NCI-H2171 treated with DMSO at 0.1 percent for 48 hours (cell line): ENCODE measurements at places on chromosomes 7 and 10.

- DNase-seq, result no peak
Observed at GRCh38 chr7:131190581-131190980, 137.1 kb upstream of the MKLN1 start.

GRCh38 chr7:20447021-20447650 lies 116.4 kb downstream of the ITGB8 start:
- DNase-seq, result no peak

DNA sequence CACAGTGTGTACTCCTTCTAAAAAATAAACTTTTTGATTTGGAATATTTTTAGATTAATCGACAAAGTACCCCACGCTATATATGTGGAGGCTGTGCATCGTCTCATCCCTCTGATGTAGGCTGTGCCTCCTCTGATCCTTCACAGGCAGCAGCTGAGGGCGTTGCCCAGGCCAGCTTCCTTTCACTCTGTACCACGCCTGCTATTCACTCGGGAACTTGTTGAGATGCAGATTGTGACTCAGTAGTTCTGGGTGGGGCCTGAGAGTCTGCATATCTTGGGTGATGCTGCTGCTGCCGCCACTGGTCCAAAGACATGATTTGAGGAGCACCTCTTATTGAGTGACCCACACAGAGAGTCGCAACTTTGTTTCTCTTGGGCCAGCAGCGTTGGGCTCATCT lies 7.9 kb upstream of the C10orf120 start:
- DNase-seq, result no peak

GRCh38 chr10:112026438-112026837 lies 157.1 kb downstream of the GPAM start:
- no peak for DNase-seq

DNA sequence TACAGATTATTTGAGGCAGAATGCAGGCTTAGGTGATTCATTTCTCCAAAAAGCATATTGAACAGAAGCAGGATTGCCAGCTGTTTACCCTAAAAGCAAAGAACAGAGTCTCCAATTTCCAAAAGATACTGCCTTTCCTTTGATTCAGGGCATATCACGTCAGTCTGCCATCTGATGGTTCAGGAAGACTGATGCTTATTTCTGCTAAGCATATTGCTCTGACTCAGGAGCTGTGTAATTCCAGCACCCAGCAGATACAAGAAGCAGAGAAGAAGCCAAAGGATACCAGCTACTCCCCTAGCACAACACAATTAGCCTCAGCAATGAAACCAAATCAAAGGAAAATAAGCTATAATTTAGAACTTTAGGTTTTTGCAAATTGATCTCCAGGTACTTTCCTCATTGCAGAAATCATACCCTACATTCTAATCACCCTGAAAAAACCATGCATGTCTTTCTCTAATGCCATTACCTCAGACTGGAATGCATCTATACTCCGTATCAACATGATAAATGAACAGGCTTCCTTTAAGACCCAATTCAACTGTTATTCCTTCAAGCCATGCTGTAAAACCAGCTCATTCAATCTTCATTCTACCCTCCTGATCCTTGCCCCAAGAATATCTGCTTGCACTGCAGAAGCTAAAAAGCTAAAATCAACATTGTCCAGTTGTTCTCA lies 55.1 kb downstream of the ABI1 start:
- peak; percentile 27 for DNase-seq

GRCh38 chr10:95423164-95424005 lies 132.6 kb upstream of the PDLIM1 start:
- DNase-seq, result no peak

- no peak for DNase-seq
Observed at GRCh38 chr7:113825832-113826231, 93.0 kb downstream of the PPP1R3A start.

GRCh38 chr10:97858001-97858439 lies 8.4 kb downstream of the GOLGA7B start:
- DNase-seq, result no peak

DNA sequence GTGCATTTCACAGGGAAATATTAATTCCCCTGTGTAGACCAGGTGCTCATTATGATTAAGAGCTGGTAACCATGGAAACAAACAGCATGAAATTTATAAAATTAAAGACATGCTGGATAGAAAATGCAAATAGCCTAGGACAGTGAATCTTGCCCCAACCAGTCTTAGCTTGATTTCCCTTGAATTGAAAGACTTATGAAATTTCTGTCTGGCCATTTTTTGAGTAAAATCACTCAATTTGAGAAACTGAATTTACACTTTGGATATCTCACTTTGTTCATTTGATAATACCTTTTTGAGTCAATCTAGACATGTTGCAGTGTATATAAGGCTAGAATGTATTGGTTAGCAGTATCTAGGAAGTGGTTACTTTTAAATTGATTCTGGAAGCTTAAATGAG lies 4.4 kb upstream of the SMIM30 start:
- no peak for DNase-seq

DNA sequence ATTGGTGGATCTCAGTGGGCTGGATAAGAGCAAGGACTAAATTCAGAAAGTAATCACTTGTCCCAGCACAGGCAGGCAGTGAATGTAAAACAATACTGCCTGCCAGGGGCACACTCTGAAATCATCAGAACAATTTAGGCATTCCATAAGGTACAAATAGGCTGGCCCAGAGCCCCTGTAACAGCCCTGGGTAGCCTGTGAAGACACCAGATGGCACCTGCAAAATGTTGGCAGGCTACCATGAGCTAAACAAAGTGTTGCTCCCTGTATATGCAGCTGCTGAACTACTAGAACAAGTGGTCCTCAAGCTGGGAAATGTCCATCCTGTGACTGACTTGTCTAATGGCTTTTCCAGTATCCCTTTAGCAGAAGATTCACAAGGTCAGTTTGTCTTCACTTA lies 3.0 kb upstream of the PRSS37 start:
- peak; percentile 86 for DNase-seq

- DNase-seq, result no peak
Observed at GRCh38 chr7:6379886-6380285, 67.9 kb downstream of the DAGLB start.

- DNase-seq, result no peak
Observed at GRCh38 chr7:24800667-24801066, 43.4 kb upstream of the GSDME start.

- no peak for DNase-seq
Observed at GRCh38 chr7:41298409-41298808, 404.5 kb downstream of the INHBA start.

DNA sequence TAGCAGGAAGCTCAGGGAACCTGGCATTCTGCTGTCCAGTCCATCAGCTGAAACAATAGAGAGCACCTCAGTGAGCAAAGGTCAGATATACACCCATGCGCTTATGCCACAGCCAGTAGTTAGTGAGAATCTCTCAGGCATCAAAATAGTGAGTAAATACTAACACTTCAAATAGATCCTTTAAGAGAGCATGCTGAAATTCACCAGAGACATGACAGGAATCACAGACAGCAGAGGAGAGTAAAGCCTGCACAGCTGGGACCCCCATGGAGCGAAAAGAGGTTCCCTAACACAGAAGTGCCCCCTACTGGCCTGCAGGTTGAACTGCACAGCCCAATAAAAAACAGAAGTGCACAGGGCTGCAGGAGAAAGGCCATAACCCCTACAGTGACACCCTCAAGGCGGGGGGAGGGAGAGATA lies 57.6 kb upstream of the ANTXRL start:
- DNase-seq, result peak; percentile 14

- DNase-seq, result peak; percentile 98
Observed at GRCh38 chr10:74640134-74640921, 186.1 kb upstream of the KAT6B start.

DNA sequence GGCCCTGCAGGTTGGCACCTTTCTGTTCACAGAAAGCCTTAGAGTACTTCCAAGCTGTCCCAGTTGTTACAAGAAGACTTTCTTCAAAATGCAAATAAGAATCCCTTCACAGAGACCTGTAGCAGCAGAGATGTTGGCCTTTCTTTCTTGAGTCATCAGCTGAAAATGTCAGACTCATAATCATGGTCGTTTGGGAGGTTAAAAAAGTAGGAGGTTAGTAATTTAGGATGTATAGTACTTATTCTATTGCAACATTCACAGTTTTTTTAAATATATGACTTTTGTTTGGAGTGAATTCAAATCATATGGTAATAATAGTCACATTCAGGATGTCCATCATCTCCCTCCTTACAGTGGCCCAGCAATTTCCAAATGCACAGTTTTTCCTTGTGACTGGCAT lies 223.9 kb upstream of the GLI3 start:
- no peak for DNase-seq

- DNase-seq, result no peak
Observed at GRCh38 chr7:136247211-136247610, 270.1 kb upstream of the MTPN start.

- DNase-seq, result no peak
Observed at GRCh38 chr10:75766106-75766505, 334.7 kb downstream of the LRMDA start.

DNA sequence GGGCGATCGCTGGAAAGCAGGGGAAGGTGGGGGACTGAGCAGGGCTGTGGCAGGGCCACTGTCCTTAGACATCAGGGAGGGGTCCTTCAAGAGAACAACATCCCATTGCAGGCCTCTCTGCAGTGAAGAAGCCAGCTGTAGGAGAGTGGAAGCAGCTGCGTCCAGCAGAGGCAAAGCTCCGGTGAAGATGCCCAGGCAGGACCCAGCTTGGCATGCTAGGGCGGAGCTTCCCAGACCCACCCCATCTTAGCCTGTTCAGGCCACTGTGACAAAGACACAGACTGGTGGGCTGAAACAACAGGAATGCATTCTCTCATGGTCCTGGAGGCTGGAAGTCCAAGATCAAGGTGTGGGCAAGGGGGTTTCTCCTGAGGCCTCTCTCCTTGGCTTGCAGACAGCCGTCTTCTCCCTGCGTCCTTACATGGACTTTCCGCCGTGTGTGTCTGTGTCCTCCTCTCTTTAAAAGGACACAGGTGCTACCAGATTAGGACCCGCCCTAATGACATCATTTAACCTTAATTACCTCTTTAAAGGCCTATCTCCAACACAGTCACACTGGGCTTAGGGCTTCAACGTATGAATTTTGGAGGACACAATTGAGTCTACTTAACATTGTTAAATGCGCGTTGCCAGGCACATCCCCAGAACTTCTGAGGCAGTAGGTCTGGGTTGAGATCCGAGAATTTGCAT lies 178.1 kb upstream of the GRB10 start:
- DNase-seq, result no peak

- DNase-seq, result no peak
Observed at GRCh38 chr7:119708891-119709290, 564.1 kb upstream of the KCND2 start.

- DNase-seq, result peak; percentile 11
Observed at GRCh38 chr10:117609095-117609795, 66.7 kb downstream of the EMX2 start.

- DNase-seq, result no peak
Observed at GRCh38 chr7:41758321-41758720, 55.4 kb upstream of the INHBA start.

DNA sequence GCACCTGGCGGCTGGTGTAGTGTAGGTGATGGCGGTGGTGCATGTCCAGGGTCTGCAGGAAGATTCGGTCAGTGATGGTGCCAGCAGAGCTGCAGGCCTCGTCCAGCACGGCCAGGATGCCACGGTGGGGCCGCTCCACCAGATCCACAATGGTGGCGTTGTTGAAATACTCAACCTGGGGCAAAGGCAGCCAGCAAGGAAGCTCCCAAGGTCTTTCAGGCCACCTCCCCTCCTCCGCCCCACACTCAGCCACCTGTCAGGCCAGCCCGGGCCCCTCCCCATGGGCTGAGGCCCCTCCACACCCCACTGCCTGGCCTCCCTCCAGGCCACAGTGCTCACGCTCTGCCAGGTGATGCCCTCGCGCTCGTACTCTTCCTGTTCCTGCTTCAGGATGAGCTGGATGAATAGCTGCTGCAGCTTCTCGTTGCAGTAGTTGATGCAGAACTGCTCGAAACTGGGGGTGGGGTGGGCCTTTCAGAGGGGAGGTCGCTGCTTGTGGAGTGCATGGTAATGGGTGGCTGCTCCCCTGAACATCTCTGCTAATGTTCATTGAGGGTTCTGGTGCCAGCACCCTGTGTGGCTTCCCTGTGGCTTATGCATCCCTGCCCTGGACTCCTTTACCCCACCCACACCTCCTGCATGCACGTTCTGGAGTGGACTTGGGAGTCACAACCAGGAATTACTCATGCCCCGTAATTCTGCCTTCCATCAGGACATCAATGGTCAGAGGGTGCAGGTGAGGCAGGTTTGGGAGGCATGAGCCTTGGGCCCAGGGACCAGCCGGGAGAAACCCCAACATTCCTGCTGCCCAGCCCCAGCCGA lies 8.9 kb downstream of the MYO1G start:
- no peak for DNase-seq

DNA sequence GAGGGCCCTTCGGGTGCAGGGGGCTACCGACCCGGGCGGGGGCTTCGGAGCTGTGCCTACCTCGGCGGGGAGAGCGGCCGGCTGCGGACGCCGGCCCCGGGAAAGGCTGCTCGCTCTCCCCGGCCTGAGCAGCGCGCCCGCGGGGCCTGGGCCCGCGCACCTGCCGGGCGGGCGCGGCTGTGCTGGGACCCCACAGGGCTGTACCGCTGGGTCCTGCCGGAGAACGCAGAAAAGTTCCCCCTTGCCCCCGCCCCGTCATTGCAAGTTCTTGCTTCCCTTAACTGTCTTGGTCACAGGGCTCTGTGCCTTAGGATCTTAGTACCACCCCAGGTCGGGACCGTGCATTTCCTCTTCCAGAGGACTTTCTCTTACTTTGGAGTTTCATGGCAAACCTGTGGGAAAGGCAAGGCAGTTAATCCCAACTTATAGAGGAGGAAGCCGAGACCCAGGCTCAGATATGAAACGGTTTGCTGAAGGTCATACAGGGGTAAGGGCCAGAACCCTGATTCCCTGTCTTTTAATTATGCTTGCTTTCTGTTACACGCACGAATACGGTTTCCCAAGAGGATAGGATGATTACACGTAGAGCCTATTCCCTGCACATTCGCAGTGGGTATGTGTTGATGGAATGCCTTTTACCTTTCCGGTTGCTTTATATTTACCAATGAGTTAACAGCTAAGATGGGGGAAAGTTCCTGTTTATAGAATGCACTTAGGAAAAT lies 652 bp downstream of the PCGF5 start:
- DNase-seq, result no peak

DNA sequence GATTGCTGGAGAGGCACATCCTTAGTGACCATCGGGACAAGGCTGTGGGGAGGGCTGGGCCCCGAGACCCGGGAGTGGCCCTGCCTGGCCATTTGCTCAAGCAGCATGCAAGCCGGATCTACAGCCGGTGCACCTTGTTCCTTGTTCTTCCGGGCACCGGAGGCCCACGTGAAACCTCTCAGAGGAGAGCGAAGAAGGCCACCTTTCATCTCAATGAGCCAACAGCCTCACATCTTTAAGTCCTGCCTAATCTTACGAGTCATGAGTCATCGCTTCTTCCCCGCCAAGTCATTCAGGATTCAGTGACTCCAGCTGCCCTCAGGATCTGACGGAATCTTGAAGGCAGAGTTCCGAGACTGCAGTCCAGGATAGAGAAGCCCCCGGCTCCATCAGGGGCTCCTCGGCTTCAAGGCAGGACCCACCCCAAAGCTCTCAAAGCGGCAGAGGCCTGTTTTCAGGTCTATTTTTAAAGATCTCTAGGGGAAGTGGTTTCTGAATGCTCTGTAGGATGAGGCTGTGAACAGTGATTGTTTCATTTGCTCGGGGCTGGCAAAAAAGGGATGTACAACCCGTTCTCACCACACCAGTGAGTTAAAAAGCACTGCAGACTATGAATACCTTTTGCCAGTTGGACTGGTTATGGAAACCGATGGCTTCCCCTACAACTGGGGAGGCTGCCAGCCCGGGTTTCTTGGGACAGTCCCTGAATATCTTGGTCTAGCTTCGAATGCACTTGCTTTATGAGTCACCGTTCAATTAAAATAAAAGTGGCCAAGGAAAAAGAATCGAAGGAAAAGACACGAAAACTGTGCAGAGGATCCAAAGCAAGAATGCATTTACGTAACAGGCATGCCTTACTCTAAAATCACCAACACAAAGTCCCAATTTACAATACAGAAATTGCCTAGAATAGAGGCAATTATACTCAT lies 57.2 kb upstream of the ECHDC3 start:
- no peak for DNase-seq
